Activated CD4-positive, CD25-positive, alpha-beta regulatory T cell treated with anti-CD3 and anti-CD28 coated beads, Interleukin-2, amount 50 U/mL, for 16 hours (primary cell): ENCODE measurements at places on chromosomes 2 and 18.

DNA sequence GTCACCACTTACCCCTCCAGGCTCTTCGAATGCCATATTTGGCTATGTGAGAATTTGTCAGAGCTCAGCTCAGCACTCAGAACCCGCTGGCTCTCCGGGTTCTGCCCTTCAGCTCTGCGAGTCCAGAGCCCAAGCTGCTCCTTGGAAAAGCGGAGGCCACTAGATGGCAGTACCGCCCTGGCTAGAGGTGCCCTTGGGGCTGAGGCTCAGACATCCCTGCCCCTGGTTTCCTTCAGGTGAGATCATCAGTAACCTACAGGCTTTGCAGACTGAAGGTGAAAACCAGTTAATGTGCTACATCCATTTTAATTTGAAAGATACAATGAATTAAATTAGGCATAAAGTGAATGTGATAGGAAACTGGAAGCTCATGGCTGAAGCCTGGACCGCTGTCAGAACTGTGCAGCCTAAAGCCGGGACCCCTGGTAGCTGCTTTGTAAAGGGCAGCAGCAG lies 285.6 kb downstream of the AGAP1 start:
- DNase-seq: no peak

- no peak for DNase-seq
These were observed 131.9 kb upstream of the CHAC2 start for GRCh38 chr2:53635694-53636093.

- DNase-seq: no peak
These were observed 6.5 kb downstream of the TSHZ1 start for GRCh38 chr18:75216911-75217689.

DNA sequence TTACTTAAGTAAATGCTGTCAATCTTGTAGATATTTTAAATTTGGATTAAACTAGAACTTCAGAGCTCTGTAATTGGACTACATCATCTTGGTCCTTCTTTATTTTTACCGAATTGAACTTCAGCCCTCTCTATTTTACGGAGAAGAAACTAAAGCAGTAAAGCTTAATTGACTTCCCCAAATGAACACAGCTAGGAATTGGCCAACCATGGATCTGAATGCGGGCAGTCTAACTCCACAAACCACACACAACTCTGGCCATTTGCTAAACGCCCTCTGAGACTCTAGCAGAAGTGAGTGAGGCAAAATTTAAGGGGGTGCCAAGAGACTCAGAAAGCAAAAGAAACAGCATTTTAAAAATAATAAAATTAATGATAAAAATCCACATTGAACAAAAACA lies 86.3 kb upstream of the KCTD1 start:
- no peak for DNase-seq

DNA sequence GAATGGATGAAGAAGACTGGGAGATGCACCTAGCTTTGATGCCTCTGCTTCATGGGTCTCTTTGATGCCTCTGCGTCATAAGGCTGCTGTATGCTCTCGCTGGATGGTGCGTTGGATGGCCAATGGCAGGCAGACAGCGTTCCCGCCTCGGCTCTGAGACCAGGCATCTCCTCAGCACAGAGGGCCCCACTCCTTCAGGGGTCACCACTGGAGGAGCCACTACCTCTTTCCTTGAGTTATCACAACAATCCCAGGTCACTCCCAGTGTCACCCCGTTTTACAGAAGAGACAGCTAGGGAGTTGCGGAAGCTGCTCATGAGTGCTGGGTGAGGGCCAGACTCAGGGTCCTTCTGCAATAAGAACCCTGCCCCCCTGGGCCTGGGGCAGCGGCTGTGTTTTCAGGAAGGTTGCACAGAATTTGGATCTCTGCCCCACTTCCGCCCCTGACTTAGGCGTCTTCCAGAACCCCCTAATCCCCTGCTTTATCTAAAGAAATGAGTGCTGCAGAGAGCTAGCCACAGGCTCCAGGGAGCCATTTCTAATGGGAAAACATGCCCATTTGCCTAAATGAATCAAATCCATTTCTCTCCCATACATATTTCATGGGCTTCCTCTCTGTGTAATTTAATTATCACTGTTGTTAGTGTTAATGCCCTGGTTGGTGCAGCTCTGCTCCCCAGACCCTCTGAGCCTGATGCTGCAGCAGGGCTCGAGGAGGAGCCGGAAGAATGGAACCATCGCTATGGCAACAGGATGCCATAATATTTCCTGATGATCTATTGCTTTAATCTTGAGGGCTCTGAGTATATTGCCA lies 131.8 kb upstream of the HS6ST1 start:
- DNase-seq: no peak

- no peak for DNase-seq
These were observed 87.2 kb downstream of the NRP2 start for GRCh38 chr2:205769495-205769850.

GRCh38 chr2:23361152-23361551 lies 23.8 kb upstream of the KLHL29 start:
- DNase-seq: no peak

DNA sequence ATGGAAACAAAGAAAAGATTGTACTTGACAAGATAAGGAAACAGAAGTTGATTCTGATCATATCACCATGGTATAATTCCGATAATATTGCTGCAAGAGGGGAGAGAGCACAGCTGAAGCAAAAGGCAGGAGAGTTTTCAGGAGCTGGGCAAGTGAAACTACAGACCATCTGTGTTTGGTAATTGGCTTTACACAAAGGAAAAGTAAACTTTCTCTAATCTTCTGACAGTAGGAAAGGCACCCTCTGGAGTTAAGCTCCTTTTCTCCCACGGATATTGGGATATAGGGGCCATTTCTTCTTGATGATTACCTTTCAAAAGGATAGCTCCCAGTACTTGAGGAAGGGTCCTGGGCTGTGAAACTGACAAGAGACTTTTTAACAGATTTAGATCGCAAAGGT lies 29.9 kb upstream of the REG3A start:
- no peak for DNase-seq

- no peak for DNase-seq
These were observed 6.4 kb downstream of the TWIST2 start for GRCh38 chr2:238854246-238854645.

- no peak for DNase-seq
These were observed 143.4 kb downstream of the UBE2E3 start for GRCh38 chr2:181123798-181124231.

DNA sequence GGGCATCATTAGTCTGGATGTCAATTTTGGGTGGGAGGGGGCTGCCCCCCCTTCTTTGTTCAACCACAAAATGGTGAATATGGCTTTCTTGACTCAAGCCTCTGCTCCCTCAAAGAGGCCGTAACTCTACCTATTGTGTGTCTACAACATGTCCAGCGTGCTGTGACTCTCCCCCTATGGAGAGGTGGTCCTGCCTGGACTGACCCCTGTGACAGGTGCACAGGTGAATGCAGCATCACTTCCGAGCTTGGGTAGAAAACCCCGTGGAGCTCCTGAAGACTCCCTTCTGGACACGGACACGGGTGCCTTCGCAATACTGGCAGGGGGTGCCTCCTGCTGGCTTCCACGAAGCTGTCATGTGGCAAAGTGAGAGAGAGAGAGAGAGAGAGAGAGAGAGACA lies 397.8 kb downstream of the GALR1 start:
- DNase-seq: no peak

- no peak for DNase-seq
These were observed 1417.6 kb upstream of the CDH2 start for GRCh38 chr18:29594493-29594892.

DNA sequence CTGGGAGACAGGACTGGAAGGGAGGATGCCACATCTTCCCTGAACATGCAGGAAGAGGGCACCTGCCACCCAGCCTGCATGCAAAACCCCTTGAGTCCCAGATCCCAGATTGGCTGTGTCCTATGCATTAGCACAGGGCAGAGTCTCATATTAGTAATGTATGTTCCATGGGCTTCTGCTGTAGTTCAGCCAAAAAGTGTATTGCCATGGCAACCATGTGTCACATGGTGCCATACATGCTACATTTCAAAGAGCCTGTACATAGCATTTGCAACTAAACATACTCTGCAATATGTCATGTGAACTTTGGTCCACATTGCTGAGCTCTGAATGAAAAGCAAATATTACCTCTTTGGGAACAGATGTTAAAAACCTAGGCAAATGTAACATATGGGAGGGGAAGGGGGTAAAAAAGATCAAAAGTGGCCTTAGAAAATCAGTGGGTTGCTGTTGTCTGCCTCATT lies 78.4 kb downstream of the DPP4 start:
- DNase-seq: no peak

GRCh38 chr2:184599872-184600222 lies 1.5 kb downstream of the ZNF804A start:
- DNase-seq: no peak

DNA sequence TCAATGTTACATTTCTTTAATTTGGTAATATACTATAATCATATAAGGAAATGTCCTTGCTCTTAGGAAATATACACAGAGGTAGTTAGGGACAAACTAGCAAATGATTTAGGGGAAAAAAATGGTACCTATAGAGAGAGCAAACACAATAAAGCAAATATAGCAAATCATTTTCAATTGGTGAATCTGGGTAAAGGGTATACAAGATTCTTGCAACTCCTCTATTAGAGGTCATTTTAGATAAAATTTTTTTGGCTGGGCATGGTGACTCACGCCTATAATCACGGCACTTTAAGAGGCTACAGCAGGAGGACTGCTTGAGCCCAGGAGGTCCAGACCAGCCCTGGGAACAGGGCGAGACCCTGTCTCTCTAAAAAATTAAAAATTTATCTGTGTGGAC lies 44.4 kb downstream of the STRN start:
- DNase-seq: no peak

GRCh38 chr2:46724107-46724506 lies 191.5 kb downstream of the MCFD2 start:
- no peak for DNase-seq

DNA sequence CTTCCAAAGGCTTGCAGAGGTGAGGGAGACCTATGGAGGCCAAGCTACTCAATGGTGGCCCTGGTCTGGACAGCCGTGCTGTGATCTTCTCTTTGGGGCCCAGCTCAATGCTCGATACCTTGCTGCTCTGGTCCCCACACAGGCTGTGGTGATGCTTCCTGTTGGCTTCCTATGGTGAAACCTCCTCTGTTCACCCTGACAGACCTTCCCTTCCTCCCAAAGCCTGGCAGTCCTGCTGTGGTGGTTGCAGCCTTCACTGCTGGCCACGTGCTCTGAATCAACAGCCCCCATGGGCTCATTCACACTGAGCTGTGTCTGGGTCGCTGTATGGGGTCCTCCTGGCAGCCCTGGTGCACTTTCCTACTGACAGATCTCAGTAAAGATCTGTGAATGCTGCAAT lies 31.0 kb upstream of the GALR1 start:
- DNase-seq: no peak
